ENCODE measurements at places on chromosomes 12 and 14. TPM values are rescaled to one million over a fixed set of nuclear protein-coding genes. Genes with fewer than 3 reads are reported as not detected.

SIX1 gene
- not detected for total RNA-seq

KRT82 gene
- total RNA-seq, result not detected

RABGGTA gene
- total RNA-seq, result 42.3 TPM

TDP1 gene
- total RNA-seq, result 67.3 TPM

IL22 gene
- not detected for total RNA-seq

NFATC4 gene
- not detected for total RNA-seq

C3AR1 gene
- 2.3 TPM for total RNA-seq

CEBPE gene
- total RNA-seq, result 0.96 TPM

RPL10L gene
- total RNA-seq, result not detected

PRPH gene
- not detected for total RNA-seq

LYZ gene
- 0.14 TPM for total RNA-seq

WNT1 gene
- total RNA-seq, result 0.72 TPM

COQ5 gene
- total RNA-seq, result 27.8 TPM

C12orf50 gene
- not detected for total RNA-seq

MORN3 gene
- 4.7 TPM for total RNA-seq

POTEM gene
- total RNA-seq, result not detected

Data from activated naive CD4-positive, alpha-beta T cell treated with anti-CD3 and anti-CD28 coated beads, Interleukin-2, amount 10 ng/mL, durations not matched to agents 5 hours and 36 hours (primary cell).